ENCODE measurements at places on chromosomes 6 and 20.

- no peak for DNase-seq
Observed at GRCh38 chr6:157984686-157985225, 3.1 kb downstream of the SYNJ2 start.

- no peak for DNase-seq
Observed at GRCh38 chr6:10513544-10513943, 7.6 kb upstream of the GCNT2 start.

DNA sequence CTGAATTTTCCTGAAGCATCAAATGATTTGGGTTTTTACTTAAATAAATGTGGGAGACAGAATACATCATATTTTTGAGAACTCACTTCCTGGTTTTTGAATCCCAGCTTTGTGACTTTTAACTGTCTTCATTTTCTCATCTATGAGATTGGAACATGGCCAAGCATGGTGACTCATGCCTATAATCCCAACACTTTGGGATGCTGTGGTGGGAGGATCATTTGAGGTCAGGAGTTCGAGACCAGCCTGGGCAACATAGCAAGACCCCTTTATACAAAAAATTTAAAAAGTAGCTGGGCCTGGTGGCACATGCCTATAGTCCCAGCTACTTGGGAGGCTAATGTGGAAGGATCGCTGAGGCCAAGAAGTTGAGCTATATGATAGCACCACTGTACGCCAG is 122.3 kb downstream of the QKI start:
- DNase-seq, result no peak

- DNase-seq, result no peak
Observed at GRCh38 chr6:4351520-4352321, 216.3 kb upstream of the ECI2 start.

GRCh38 chr6:14454473-14454775 is 336.9 kb downstream of the CD83 start:
- DNase-seq, result peak; percentile 15

DNA sequence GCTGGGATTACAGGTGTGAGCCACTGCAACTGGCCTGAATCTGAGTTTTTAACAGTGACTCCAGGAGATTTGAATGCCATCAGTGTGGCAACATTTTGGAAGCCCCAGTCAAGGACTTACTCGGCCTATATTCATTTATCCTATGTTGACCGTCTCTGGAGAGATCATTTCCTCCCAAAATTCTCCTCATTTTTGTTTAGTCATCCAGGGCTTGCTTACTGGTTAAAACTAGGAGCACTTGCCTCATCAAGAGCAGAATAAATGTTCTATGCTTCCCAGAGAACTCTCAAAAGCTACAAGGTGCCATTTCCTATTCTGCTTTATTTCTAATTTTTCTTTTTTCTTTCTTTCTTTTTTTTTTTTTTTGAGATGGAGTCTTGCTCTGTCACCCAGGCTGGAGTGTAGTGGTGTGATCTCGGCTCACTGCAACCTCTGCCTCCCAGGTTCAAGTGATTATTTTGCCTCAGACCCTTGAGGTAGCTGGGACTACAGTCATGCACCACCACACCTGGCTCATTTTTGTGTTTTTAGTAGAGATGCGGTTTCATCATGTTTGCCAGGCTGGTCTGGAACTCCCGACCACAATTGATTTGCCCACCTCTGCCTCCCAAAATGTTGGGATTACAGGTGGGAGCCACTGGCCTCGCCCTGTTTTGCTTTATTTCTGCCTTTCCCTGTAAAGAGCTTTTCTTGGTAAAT is 23.4 kb upstream of the TRIM27 start:
- no peak for DNase-seq

DNA sequence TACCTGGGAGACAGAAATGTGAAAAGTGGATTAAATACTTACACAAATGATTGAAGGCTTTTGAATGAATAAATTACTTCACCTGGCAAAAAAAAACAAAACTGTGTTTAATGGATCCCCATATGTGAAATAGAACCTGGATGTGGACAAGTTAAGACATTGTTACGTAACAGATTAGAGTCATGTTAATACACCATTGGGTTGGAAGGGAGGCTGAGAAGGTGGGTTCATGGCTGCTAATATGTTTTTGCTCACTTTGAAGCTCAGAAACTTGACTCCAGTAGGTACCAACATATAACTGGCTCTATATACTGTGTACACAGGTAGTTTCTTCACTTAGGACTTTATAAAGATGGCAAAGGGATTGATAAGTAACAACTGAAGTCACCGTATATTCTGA is 21.4 kb upstream of the TENT5A start:
- no peak for DNase-seq

DNA sequence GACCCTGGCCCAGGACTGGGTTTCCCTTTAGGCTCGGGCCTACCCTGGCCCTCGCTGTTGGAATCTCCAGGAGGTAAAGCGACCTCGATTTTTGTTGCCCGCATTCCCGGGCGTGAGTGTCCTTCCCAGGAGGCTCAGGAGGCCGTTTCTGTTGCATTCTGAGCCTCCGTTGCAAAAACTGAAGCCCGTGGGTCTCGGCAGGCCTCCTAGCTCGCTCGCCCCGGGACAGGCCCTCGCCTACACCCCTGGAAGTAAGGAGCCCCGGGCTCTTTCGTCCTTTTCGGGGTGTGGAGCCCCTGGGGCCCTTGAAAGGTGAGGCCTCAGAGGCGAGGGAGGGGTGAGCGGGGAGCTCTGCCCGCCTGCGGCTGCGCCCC is 2.3 kb downstream of the NR2E1 start:
- DNase-seq, result no peak

- no peak for DNase-seq
Observed at GRCh38 chr6:130520221-130520620, 154.4 kb downstream of the TMEM200A start.

- no peak for DNase-seq
Observed at GRCh38 chr6:97440590-97441176, 157.7 kb upstream of the MMS22L start.

DNA sequence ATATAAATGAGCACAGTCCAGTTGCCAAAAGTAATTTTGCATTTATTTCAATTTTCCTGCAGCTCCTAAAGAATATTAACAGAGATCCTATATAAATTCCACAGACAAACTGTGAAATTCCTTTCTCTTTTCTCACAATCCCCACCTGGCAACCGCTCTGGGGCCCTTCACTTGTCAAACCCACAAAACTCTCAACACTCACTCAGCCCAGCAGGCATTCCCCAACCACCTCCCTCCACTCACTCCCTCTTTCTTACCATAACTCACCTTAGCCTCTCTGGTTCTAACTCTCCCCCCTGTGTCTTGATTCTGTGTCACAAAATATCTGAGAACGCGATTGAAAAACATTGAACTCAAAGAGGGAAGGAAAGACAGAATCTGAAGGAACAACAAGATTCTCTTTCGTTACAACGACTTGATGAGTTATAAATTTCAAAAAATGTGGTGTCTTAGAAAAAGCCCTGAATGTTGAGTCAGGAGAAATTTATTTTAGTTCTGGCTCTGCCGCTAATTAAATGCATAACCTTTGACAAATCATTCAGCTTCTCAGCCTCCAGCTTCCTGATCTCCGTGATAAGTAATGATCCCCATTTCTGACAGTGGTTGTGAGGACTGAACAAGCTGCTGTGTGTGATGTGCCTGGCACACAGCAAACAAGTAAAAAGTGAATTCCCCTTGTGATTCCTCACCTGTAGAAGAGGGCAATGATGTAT is 87.9 kb downstream of the UNC5CL start:
- DNase-seq, result no peak

GRCh38 chr20:42191140-42191860 is 573.1 kb upstream of the CHD6 start:
- DNase-seq, result no peak

GRCh38 chr6:105487040-105487790 is 84.3 kb upstream of the PREP start:
- no peak for DNase-seq

GRCh38 chr6:108489699-108490098 is 71.0 kb upstream of the FOXO3 start:
- no peak for DNase-seq

DNA sequence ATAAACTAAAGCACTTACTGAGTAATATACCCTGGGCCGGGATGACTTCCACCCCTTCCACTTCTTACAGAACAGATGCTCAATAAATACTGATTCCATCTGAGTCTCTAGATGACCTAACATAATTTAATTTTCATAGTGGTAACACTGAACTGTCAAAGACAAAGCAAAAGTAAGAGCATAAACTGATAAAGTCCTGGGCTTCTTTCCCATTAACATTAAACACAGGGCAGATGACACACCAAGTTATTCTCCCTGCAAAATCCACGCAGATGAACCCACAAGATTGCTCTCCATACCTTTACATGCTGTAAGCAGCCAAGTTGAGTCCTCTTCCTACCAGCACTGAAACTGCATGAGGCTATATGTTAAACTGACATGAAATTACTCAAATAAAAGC is 27.1 kb downstream of the AGPAT4 start:
- DNase-seq, result no peak

GRCh38 chr6:17450832-17451231 is 57.4 kb downstream of the CAP2 start:
- no peak for DNase-seq

DNA sequence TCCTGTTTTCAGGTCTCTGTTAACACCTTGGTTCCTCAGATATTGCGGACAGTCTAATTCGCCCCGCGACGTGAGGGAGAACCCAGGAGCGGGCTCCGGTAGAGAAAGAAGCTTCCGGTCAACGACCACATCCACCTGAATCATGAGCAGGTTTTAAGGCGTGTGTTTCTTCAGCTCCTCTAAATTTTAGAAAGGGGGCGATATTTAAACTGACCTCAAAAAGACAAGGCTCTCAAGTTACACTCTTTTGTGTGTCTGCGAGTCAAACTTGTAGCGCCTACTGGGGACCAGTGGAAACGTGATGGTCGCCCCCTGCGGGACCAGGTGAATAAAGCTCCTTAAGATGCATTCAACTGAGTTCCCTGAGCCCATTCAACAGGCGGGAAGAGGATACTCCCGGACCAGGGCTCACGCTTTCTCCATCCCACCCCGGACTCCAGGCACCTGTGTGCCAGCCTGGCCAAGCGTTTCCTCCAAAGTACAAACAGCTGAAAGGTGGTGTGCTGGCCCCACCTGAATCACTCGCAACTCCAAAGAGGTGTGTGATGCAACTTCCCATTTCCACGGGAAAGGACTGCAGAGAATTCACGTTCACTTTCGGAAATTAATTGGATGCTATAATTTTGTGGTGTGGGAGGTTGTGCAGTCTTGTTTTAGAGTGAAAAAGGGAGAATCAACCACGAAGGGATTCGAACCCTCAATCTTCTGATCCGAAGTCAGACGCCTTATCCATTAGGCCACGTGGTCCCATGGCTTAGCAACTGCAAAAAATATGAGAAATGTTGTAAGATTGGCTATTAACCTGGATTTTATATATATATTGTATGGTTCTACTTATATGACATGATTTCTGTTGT is 17.0 kb downstream of the GPX5 start:
- DNase-seq, result peak; percentile 33

- no peak for DNase-seq
Observed at GRCh38 chr6:51495096-51495495, 592.3 kb downstream of the PKHD1 start.

- DNase-seq, result no peak
Observed at GRCh38 chr6:90468080-90468479, 118.8 kb downstream of the MAP3K7 start.

GRCh38 chr6:43221046-43221972 is 8.0 kb downstream of the DNPH1 start:
- no peak for DNase-seq

GRCh38 chr6:104477569-104477968 is 382.1 kb downstream of the HACE1 start:
- DNase-seq, result no peak

Data from activated CD4-positive, alpha-beta T cell treated with anti-CD3 and anti-CD28 coated beads for 1 hour (primary cell).